Activated naive CD4-positive, alpha-beta T cell (primary cell): ENCODE measurements at places on chromosomes 4 and X.

DNA sequence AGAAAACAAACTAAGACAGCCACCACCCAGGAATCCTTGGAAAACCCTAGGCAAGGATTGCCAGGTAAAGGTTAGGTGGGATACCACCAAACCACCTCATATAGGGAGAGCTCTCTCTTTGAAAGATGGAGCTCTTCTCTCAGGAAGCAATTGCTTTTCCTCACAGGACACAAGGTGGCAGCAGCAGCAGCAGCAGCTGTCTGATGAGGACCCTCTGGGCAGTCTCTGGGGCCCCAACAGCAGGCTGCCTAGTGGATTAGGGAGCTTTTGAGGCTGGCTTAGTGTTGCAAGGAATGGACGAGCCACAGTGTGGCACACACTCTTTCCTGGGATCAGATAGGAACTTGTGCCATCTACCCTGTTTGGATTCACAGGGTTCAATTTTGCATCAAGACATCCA lies 41.4 kb upstream of the CHRDL1 start:
- DNase-seq, result no peak

- no peak for DNase-seq
Measured at GRCh38 chr4:79455216-79455615, 47.2 kb upstream of the GK2 start.

DNA sequence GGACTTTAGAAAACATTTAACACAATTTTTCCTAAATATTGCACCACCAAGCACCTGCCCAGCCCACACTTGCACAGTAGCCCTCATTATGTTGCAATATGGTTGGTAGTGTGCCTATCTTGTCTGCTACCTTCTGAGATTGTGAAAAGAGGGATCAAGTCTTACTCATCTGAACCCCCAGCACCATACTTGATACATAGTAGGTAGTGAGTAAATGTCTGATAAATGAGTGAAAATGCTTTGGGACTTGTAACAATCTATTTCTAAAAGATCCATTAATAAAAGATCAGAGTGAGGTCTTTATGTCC lies 118.4 kb upstream of the MED14 start:
- DNase-seq, result no peak

- DNase-seq, result no peak
Measured at GRCh38 chr4:95549246-95550114, 707 bp upstream of the UNC5C start.

DNA sequence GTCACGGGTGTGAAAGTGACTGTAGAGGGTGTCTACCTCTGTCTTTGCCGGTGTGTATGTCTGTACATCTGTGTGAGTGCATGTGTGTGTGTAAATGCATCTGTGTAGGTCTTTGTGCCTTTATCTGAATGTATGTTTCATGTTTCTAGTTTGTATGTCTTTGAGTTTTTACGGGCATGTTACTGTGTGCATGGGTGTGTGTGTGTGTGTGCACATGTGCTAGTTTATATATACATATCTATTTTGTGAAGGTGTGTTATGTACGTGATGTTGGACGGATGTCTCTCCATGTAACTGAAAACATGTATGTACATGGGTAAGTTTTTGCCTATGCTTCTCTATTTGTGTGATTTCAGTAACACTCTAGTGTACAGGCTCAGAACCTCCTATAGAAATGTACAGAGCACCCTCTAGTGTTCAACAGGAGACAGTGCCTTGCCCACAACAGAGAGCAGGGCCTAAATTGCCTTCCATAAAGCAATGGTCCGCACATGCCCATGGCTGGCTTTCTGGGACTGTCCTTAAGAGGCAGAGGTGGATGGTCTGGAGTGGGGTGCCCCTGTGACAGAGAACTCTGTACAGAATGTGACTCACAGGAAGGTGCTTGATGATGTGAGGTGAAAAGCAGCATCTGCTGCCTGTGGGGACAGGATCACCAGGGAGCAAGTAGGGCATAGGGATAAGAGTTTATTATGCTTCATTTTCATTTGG lies 343.5 kb downstream of the RAPGEF2 start:
- no peak for DNase-seq

GRCh38 chr4:53232371-53232770 lies 133.5 kb downstream of the SCFD2 start:
- DNase-seq, result no peak

- DNase-seq, result no peak
Measured at GRCh38 chrX:105468741-105469140, 248.2 kb upstream of the TEX13A start.

DNA sequence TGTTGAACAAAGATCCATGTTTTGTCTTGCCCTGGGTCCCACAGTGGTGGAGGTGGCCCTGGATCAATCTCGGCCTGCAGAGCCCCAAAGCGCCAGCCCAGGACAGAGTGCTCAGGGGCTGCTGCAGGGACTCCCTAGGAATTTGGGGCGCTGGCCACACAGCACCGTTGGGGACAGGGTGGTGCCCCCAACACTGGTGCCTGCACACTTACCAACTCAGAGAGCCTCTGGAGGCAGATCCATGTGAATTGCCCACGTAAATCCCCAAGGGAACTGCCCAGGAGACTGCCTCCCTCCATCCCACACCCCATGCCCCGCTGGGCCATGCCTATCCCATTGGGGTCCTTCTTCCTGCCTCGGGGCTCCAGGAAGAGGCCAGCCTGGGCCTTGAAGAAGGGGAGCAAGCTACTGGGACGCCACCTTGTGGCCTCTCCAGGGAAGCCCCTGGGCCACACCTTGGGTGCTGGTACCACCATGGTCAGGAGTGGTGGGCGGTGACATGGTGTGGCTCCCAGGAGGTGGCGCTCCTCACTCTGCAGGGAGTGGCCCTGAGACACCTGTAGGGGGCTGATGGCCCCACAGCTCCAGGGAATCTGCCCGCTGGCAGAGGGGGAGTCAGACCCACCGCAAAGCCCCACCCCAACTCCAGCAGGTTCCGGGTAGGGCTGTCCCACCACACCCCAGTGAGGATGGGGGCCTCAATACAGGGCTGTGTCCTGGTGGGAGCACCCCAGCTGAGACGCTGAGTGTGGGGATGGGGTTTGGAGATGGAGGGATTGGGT lies 22.8 kb downstream of the CFAP99 start:
- no peak for DNase-seq

DNA sequence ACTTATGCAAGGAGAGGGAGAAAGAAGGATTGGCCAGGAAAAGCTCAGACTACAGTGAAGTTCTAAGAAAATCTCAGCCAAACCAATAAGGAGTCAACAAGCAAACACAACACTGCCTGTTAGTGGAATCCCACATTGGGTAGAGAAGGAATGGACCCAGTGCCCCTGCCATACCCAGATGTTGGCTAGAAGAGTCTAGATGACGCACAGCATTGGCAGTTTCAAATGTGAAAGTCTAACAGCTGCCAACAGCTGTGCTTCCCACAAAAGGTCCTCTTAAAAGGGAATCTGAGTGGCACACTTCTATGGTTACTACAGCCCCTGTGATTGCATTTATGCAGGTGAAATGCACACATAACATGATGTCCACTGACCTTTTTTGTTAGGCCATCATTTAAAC lies 37.2 kb upstream of the CPEB2 start:
- no peak for DNase-seq

GRCh38 chrX:8274170-8274569 lies 103.1 kb upstream of the VCX2 start:
- no peak for DNase-seq

DNA sequence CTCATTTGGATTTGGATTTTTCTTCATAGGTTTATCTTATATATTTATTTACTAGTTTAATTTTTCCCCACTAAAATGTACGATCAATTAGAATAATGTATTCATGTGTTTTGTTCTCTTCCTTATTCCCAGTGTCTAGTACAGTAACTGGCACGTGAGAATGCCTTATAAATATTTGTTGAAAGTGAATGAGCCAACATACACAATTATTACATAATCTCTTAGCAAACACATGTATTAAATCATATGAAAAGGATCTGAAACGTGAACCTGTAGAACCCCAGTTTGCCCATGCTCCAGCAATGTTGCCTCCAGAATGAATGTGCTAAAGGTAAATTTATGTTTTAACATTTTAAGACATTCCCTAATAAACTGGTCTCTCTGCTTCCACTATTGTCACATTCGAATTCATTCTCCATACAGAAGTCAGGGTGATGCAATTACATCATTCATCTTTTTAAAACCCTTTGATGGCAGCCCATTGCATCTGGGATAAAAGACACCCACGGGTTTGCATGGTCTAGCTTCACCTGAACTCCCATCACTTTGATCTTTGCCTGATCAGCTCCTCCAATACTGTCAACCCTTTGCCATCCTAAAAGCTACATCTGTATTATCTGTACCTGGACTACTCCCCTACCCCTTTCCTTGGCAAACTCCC lies 30.7 kb upstream of the AREG start:
- no peak for DNase-seq
